ENCODE measurements at places on chromosomes 5 and 9.
A peak's percentile ranks its signal among the peaks of the same experiment; 100 is the strongest.

DNA sequence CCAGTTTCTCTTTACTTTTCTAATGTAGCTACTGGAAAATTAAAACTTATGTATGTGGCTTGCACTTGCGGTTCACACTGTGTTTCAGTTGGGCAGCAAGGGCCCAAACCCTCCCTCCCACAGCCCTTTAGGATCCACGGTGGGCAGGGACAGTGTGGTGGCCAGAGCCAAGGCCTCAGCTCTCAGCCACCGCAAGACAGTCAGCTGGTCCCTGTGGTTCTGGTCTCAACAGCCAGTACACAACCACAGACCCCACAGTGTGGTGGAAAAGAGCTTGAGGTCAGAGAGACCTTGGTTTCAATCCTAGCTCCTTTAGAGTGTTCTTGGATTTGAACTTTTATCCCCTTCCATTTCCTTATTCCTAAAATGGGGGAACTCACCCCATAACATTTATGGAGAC, 153.0 kb upstream of the SMIM23 start:
- no peak for DNase-seq

DNA sequence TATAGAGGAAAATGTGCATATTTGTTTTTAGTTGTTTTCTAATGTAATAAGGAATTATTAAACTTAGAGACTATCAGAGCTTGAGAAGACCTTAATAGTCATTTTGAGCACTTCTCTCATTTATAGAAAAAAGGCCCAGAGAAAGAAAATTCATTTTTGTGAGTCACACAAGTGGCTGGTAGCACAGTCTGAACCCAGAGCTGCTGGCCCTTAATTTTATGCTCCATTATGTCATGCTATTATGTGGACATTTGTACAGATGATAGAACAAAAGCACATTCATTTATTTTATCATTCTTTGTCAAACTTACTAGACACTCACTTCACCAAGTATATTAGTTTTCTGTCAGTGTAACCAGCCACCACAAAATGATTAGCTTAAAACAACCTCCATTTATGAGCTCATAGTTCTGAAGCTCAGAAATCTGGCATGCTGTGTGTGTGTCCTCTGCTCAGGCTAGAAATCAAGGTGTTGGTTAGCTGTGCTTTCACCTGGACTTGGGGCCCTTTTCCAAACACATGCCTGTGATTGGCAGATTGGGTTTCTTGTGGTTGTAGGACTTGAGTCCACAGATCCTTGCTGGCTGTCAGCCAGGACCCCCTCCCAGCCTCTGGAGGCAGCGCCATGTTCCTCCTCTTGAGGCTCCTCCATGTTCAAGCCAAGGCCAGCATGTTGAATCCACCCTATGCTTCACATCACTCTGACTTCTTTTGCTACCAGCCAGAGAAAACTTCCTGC, 188.9 kb downstream of the ARHGAP26 start:
- no peak for DNase-seq

DNA sequence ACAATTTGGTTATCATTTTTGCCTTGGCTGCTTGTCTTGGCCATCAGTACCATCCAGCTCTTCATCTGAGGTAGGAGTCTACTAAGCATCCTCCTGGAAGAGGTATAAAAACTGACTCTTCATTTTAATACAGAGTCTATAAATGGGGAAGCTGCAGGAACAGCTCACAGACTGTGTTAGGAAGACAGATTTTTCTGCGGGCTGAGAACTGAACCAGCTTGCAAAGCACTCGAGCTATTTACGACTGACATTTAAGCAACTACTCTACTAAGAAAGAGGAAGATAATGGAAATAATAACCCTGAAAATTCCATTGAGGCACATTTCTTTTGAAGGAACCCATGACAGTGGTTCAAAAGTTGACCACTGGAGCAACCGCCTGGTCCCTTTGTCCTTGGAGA, 314.5 kb upstream of the RFX3 start:
- no peak for DNase-seq

DNA sequence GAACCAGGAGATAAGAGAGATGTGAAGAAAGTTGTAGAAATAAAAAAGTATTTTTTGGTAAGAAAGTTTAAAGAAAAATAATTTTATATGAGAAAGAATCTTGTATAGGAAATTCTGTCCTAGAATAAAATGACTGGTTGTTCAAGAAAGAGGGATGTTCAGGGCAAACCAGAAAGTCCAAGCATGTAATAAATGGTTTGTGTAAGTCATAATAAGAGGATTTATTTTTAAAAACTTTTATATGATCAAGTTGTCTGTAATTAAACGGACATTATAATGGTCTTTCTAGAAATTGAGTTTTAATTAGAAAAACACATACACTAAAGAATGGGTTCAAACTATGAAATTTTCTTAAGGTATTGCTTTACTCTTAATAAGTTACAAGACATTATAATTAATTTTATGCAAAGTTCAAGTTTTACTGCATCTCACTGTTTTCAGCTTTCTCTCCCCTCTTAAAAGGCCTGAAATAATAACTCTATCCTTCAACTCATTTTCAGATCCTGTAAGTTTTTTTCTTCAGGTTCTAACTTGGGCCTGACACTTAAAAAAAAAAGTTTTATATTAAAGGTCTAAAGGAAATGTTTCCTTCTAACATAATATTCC, 56.1 kb upstream of the ZNF300 start:
- no peak for DNase-seq

DNA sequence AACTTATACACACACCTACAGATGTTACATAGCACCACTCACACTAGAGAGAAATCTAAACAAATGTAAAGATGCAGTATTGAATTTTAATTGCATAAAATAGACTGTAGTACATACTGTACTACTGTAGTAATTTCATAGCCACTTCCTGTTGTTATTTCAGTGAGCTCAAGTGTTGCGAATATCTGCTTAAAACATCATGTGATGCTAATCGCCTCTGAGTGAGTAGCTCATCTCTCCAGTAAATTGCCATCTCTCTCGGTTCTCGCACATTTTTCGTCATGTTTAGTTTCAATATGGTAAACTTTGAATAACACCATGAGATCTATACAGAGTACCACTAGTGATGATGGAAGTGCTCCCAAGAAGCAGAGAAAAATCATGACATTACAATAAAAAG, 22.0 kb upstream of the ARHGEF28 start:
- DNase-seq: no peak

GRCh38 chr9:129934780-129935179, 99.5 kb downstream of the USP20 start:
- no peak for DNase-seq

DNA sequence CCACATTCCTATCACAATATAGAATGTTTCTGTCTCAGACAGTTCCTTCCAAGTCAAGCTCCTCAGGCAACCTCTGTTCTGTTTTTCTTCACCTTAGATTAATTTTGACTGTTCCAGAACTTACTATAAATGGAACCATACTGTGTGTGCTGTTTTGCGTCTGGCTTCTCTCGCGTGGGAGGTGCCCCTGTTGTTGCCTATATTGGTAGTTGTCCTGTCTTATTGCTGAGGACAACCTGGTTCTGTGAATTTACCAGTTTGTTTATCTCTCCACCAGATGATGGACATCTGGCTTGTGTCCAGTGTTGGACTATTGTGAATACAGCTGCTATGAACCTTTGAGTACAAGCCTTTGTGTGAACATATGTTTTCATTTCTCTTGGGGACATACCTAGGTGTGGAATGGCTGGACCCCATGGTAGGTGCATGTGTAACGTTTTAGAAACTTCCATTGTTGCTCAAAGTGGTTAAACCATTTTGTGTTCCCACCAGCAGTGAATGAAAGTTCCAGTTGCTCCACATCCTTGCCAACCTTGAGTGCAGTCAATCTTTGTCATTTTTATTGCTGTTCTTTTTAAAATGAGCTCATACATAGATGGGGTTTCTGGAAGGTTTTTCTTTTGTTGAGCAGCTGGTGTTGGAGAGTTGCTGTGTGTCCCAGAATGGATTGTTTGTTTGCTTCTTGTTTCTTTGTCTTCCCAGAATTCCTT, 18.1 kb downstream of the HMCN2 start:
- no peak for DNase-seq

- no peak for DNase-seq
These were observed 175.1 kb upstream of the S1PR3 start for GRCh38 chr9:88816141-88816540.

DNA sequence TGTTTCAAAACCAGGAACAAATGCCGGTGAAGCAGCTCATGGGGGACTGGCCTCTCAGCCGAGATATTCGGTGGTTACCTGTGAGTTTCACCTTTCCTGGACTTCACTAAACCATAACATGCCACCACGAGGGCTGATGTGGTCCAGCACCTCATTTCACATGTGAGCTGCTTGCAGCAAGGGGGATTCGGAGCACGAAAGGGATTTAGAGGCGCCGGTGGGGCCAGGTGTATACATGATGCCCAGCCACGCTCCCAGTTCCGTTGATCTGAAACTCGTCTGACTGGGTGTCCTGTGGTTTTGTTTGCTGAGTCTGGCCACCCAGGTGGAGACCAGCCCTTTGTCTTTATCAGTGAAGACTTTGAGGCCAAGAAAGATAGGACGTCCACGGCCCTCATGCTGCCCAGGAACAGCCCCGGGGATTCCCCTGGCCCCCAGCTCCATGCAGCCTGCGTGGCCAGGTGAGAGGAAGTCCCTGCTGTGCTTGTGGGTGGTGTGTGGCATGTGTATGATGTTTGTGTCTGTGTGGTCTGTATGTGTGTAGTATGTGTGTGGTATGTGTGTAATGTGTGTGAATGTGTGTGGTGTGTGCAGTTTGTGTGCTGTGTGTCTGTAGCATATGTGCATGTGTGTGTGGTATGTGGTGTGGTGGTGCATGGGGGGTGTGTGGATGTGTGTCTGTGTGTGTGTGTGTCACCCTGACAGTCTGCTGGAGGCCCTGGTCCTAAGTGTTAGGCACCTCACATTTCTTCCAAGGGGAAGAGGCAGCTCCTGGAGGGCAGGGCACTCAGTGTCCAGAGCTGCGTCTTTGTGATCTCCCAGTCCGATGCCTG, 23.4 kb downstream of the PHF2 start:
- peak; percentile 36 for DNase-seq

- no peak for DNase-seq
These were observed 40.3 kb upstream of the SLC25A51 start for GRCh38 chr9:37944266-37944650.
